ENCODE measurements at places on chromosomes 3 and 15.

- DNase-seq: no peak
Measured at GRCh38 chr15:48578965-48579364, 66.5 kb downstream of the FBN1 start.

- no peak for DNase-seq
Measured at GRCh38 chr3:414063-414462, 217.5 kb downstream of the CHL1 start.

- no peak for DNase-seq
Measured at GRCh38 chr3:59401924-59402323, 352.1 kb upstream of the CFAP20DC start.

DNA sequence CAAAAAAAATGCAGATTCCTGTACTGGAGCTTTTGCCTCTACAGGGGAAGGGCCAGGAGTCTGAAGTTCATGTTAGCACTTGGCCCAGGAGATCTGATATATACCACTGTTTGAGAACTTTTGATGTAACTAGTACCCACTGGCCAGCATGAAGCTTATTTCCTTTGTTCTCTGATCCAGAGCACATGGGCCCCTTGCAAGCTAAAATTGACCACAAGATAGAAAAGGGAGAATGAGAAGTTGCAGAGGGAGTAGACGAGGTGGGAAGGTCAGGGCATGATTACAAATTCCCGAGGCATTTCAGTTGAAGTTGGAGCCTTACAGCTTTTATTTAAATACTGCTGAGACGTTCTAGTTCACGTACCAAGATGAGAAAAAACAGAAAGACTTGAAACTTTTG is 28.2 kb downstream of the TGM4 start:
- no peak for DNase-seq

DNA sequence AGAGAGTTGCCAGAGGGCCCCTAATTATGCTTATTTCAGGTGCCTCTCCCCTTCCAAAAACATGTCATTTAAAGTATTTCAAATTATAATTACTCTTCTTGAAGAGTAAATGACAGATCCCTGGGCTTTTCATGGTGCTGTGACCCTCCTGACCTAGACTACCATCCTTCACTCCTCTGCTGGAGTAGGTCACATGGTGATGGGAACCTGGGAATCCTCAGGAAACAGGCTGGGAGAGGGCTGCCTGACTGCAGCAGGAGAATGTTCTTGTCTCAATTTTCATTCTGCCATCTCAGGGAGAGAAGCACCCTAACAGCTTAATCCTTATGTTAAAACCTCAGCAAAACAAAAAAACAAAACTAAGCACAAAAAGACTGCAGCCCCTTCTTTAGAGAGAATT is 24.6 kb downstream of the PGBD4 start:
- no peak for DNase-seq

DNA sequence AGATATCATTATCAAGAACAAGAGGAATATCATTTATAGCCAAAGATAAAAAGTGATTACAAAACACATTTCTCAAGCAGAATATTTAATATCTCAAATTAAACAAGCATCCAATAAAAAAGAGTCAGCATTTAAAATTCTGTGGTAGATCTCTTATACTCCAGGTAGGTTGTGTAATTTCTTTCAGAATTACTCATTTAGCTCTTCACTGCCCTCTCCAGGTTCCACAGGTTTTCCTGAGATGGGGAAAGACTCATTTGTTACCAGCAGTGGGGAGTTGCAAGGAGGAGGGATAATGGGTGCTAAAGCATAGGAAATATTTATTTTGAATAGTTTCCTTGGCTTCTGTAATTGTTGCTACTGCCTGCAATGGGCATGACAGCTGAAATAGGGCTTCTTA is 83.1 kb upstream of the RASGRP1 start:
- no peak for DNase-seq

- no peak for DNase-seq
Measured at GRCh38 chr3:63324621-63325020, 46.5 kb downstream of the SYNPR start.

DNA sequence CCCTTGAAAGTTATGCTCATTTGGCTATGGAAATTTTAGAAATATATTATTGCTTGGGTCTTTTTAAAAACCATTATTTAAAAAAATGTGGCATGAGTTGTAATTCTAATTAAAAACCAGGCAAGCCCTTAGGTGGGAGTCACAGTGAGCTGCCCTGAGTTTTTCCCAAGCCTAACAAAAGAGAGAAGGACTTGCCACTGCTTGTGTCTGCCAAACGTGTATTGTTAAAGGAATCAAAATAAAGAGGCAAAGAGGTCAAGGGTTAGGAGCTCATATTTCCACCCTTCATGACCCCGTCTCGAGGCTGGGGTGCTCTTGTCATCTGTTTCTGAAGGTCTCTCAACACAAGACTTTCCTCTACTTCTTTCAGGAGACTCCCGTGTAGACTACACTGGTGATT is 321.1 kb downstream of the ZIC1 start:
- no peak for DNase-seq

DNA sequence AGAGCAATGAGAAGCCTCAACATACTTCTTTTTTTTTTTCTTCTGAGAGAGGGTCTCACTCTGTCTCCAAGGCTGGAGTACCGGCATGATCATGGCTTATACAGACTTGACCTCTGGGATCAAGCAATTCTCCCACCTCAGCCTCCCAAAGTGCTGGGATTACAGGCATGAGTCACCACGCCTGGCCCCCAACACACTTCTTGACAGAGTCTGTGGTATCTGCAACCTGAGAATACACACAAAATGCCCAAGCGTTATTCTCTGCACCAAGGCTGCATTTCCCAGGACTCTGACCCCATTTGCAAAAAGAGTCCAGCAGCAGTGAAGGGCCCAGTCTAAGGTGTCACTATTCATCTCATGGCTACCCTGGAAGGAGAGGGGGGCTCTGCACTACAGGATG is 42.7 kb upstream of the BLM start:
- no peak for DNase-seq

GRCh38 chr3:140151321-140151720 is 216.3 kb downstream of the CLSTN2 start:
- no peak for DNase-seq

GRCh38 chr15:92892201-92892555 is 7.9 kb upstream of the CHD2 start:
- no peak for DNase-seq

DNA sequence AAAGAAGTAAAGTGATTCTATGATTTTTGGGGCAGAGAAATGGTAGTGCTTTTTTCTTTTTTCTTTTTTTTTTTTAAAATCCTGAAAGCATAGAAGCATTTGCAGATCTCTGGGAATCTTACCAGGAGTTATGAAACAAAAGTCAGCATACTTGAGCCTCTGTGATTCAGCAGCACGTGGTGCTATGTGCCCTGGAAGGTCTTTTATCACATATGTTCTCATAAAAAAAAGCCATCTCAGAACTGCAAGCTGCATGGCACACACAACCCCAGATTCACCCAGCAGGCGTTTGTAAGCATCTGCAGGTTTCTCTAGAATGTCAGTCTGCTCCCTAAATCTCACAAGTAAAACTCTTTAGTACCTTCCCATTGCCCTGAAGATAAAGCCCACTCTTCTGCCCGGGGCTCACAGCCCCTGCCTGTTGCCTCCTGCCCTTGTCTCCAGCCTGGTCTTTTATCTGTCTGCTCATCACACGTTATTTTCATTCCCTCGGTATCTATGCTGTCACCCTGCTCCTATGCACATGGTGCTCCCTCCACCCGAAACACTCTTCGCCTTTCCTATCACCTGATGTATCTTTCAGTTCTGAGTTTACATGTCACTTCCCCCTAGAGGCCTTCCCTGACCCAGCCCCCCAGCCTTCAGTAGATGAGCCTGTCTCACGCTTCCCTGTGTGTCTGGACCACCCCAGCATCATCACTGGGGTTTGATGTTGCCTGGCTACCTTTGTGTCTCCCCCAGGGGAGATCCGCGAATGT is 72.4 kb downstream of the CHDH start:
- no peak for DNase-seq

DNA sequence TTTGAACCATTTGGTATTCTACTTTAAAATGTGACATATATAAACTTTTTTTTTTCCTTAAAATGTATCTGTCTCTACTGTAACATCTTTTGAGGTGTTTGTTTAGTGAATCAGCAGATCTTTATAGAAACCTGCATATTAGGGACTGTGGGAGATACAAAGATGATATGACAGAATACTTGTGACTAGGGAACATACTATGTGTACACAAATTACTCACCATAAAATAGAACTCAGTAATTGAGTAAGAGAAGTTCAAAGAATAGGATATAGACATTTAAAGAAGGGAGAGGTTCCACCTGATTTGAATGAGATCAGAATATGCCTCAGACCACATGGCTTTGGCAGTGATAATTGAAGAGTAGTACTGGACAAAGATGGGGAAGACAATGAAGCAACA is 47.9 kb downstream of the ATP2C1 start:
- DNase-seq: no peak

DNA sequence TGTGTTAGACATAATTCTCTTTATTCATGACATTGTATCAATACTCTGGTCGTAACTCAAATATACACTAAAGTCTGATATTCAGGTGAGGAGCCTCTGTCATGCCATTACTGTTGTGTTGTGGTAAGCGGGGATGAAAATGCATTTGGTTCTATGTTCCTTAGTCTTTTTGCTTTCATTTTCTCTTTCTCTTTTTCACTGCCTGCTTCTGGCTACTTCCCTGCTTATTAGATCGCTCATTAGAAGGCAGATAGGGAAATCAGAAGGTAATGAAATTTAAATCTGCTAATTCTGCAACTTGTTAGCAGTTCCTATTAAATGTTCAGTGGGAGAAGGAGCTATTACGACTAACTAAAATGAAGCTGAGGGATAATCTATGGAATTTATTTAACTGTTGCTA is 345.0 kb downstream of the GRM7 start:
- no peak for DNase-seq

- DNase-seq: no peak
Measured at GRCh38 chr3:82088749-82089148, 327.3 kb upstream of the GBE1 start.

- DNase-seq: peak; percentile 91
Measured at GRCh38 chr3:71955240-71956068, 170.5 kb upstream of the PROK2 start.

- no peak for DNase-seq
Measured at GRCh38 chr3:136712941-136713340, 39.2 kb downstream of the STAG1 start.

DNA sequence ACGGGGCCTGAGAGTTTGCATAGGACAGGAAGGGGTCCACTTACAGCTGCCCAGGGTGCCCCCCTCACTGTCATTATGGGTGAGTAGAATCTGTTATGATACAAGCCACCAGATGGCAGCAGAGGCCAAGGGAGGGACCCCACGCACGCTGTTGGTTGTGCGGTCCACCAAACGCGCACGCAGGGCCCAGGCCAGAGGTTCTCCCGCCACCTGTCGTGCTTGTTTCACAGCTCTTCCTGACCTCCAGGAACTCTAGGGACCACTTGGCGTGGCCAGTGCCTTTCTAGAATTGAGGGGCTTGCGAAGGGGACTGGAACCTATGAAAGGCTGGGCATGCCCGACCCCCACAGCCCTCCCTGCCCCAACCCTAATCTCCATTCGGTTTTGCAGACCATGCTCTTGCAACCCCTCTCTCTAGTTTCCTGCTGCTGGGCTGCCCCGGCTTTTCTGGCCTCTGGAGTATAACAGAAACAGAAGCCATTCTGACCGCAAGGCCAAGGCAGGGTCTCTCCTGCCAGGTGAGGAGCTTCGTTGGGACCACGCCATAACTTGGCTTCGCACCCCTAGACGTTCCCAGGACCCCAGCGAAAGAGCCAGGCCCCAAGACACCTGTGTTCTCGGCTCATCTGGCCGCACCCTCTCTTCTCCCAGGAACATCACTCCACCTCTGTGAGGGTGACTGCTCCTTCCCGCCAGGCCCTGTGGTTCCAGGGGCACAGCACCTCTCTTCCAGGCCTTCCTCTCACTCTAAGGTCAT is 46.0 kb downstream of the ALDH1L1 start:
- peak; percentile 79 for DNase-seq

DNA sequence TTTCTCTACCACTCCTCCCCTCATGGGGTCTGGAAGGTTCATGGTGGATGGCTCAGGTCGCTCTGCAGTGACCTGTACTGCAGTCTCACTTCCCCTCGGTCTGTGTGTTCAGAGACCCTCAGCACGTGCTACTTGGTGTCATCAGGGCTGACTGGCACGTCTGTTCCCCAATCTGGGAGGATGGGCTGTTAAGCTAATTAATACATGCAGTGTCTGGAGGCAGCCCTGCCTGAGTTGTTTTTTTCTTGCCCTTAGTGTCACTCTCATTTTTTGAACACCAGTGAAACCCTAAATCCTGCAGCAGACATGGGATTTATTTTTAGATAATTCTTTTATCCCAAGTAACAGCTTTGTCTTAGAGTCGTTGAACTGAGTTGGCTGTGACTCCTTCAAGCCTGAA is 64.6 kb downstream of the ARNT2 start:
- no peak for DNase-seq

- DNase-seq: no peak
Measured at GRCh38 chr3:39499651-39500273, 32.3 kb downstream of the MOBP start.

- DNase-seq: peak; percentile 71
Measured at GRCh38 chr3:114408736-114409670, 115.2 kb downstream of the TIGIT start.

DNA sequence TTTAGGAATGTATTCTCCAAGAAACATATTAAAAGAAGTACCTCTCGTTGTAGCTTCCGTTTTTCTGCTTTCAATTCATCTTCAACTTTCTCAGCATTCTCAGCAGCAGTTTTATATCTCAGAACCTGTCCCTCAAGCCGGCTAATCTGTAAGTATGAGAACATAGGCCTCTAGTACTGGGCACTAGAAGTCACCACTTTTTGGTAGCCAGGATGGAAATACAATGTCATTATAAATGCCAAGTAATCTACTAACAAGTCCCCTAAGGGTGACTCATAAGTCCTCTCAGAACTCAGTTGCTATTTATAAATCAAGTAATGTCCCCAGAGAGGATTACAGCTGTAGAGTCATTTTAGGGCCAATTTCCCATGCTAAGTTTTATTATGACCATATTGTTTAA is 61.1 kb downstream of the MLH1 start:
- no peak for DNase-seq

DNA sequence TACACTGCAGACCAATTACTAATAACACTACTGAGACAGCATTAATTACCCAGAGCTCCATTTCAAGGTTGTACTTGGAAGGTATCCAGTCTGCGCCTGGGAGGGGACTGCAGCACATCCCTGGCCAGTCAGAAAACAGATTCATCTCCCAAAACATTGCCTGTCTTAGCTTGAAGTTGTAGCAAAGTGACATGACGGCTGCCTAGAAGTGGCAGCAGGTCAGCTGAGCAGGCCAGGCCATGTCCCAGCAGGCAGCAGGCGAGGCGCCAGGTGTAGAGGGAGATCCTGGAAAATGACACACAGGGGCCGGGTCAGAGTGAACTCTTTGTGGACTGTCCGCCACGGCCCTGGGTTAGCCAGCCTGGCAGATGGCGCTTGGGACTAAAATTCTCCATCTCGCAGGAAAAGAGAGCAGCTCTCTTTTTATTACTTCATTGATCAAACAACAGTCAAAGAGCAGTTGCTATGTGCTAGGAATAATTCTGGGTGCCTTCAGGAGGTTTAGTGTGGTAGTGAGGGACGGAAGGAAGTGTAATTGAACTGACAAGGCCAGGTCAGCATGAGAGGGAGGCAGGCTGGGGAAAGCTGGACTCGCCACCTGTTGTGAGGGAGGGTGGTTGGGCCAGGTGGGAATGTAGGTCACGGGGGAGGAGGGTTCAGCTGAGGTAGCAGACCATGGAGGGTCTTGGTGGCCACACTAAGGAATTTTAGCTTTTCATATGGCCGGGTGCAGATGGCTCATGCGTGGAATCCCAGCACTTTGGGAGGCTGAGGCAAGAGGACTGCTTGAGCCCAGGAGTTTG is 1.3 kb upstream of the MAP6D1 start:
- DNase-seq: no peak

- DNase-seq: peak; percentile 15
Measured at GRCh38 chr3:185280572-185281365, 26.9 kb upstream of the EHHADH start.

GRCh38 chr3:144622845-144623244 is 651.2 kb downstream of the DIPK2A start:
- DNase-seq: no peak

All from BE2C (cell line).